ENCODE measurements at places on chromosomes 16 and 17.

DNA sequence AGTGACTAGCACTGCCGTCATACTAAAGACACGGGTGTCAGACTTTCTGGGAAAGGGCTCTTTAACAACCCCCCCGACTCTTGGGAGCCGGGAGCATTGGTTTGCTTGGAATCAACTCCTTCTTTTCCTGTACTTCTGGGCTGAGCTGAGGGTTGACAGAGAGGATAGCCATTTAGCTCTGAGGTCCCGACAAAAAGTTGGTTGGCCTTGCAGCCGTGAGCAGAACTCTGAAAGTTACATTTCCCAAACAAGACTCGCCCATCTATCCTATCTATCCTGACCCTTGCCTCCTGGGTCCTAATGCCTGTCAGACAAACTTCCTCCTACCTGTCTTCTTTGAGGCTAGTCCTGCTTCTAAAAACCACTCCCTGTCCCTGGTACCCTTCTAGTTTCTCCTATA, 460.8 kb upstream of the TOM1L1 start:
- no peak for DNase-seq

DNA sequence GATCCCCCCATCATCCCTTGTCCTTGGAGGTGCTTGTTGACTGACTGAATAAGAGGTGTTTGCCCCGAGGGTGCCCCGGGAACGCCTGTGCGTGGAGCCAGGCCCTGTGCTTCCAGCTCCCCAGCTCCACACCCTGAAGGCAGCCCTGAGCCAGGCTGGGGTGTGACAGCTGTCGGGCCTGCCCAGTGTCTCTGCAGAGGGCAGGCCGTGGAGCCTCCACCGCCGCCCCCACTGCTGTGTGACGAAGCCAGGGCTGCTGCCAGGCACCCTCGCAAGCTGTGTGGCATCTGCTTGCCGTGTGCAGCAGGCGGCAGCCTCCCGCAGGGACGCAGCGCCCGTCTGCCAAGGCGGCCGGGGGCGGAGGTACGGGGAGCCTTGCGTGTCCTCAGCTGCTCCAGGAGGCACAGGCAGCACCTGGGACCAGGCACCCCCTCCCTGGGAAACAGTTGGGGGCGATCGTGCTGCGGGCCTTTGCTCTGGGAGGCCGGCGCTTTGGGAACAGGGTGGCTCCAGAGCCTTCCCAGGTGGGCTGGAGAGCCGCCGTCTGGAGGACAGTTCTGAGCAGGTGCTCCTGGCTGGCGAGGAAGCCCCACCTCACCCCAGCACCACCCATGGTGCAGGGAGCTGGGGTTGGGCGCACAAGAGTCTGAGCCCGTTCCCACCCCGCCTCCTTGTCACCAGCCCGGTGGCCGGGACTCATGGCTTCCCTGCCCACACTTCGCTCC, 26.6 kb downstream of the GSE1 start:
- no peak for DNase-seq

DNA sequence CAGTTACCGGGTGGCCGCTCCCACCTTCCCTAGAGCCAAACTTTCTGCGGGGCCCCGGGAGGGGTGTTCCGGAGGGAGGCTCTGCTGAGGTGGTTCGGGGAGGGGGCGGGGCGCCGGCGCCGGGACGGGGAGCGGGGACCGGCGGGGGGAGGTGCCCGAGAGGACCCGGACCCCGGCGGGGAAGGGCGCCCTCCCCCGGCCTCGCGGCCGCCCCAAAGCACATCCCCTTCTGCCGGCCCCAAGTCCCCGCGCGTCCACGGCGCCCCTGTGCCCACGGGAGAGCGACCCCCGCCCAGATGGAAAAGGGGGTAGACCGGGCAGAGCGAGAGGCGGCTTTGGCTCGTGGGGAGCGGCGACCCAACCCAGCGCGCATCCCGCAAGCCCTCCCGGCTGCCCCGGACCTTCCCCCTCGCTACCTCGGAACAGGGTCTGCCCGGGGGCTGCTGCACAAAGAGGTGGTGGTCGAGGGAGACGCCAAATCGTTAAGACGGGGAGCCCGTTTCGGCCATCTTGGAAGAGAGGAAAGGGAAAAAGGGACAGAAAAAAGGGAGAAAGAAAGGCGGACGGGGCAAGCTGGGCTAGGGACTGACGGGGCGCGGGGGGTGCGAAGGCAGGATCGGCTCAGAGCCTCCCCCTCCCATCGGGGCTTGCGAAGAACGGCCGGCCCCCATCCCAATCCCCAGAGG, 530 bp downstream of the PCGF2 start:
- DNase-seq, result no peak

DNA sequence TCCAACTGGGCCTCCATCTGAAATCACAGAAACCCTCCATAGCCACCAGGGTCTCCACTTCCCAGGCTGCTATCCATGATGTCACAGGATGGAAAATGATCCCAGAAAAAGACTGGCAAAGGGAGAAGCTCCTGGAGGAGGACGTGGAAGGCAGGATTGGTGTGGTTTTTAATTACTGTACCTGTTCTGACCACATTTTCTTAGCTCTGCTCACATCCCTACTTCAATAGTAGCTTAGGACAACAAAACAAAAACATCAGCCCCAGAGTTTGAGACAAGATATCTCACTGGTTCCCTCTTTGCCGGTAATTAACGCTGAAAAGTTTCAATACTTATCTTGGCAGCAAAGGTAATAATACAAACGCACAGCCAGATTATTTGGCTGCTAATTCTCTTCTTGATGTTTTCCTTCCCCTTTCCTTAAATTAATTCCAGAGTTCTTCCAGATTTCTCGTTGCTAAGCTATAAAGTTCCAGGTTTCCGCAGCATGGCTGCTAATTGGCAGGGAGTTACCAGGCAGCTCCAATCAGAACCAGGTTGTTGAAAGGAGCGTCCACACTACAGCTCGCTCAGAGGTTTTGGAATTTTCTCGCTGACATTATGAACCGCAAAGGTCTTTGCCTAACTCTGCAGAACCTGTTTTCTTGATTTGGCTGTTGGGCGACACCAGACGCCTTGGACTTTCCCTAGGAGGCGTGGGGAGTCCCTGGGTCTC, 263.4 kb downstream of the MRTFB start:
- no peak for DNase-seq

DNA sequence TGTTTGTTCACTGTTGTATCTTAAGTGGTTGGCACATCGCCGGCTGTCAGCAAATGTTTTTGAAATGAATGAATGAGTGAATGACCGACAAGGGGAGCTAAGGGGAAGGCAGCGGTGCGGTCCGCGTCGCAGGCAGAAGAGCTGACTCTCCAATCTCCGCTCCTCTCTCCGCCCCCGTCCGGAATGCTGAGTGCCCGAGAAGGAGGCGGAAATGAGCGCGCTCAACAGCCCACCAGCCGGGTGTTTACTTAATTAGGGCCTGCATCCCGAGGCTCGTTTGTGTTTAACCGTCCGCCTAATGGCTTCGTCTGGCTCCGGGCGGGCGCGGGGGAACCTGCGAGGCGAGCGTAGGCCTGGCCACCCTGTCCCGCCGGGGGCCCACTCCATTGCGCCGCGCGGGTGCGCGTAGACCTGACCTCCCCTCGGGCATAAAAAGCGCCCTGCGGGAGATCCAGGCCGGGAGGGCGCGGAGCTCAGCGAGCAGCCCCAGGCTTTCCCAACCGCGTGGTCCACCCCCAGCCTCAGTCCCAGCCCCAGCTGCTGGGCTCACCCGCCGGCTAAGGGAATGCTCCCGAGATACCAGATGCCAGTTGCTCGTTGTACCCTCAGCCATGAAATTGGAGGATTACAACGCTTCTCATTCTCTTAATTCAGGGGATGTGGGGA, 2.5 kb upstream of the CDH3 start:
- no peak for DNase-seq

DNA sequence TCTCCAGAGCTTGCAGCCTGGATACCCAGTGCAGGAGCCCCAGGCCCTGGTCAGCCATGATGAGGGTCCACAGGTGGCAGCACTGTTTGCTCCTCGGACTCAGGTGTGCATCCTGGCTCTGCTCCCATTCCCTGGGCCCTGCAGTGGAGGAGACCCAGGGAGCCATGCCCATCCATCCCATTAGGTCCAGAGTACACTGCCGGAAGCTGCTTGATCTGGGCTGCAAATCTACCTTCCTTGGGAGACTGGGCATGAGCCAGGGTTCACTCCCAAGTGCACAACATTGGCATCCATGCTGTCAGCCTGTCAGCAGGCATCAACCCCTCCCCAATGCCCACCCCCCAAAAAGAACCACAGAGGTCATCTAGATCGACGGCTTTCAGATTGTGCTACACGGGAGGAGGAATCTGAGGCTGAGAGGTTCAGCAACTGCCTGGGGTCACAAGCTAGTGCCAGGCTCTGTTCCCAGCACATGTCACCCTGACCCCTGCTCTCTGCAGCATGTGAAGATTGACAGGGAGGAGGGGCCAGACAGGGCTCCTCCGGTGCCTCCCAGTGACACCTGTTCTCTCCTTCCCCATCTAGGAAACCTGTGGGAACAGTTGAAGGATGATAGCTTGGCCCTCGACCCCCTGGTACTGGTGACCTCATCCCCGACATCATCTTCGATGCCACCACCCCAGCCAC, 15.7 kb downstream of the UNC119 start:
- DNase-seq, result no peak

- DNase-seq, result no peak
Observed at GRCh38 chr16:72409423-72409822, 237.5 kb upstream of the PMFBP1 start.

DNA sequence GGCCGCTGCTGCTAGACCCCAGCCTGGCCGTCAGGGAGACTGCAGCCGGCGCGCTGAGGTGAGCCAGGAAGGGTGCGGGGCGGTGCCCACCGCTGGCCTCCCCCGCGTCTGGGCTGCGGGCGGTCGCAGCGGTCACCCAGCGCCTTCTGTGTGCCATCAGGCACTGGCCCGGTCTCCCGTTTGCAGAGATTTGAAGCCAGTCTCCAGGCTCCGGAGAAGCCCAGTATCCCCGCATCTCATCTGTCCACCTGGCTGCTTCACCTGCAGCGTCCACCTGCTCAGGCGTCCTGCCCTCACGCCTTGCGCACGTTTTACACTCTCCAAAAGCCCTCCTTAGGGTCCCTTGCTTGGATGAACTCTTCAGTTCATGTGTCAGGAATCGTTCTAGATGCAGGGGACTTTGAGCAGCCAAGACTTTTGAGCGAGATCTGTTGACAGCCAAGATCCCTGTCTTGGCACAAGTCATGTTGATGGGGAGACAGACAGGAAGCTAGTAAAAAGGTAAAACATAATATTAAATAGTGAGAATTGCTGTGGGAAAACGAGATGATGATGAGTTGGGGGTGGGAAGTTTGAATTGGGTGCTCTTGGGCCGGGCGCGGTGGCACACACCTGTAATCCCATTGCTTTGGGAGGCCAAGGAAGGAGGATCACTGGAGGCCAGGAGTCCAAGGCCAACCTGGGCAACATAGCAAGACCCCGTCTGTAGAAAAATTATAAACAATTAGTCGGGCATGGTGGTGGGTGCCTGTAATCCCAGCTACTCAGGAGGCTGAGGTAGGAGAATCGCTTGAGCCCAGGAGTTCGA, 916 bp downstream of the HEATR3 start:
- no peak for DNase-seq

- DNase-seq, result peak; percentile 75
Observed at GRCh38 chr16:31138621-31139578, 3.4 kb upstream of the PRSS8 start.

- no peak for DNase-seq
Observed at GRCh38 chr16:1335996-1336395, 2.6 kb downstream of the BAIAP3 start.

- no peak for DNase-seq
Observed at GRCh38 chr16:23835390-23836077, at the start of gene PRKCB. TSS of gene PRKCB (plus strand) at chr16:23835983.

DNA sequence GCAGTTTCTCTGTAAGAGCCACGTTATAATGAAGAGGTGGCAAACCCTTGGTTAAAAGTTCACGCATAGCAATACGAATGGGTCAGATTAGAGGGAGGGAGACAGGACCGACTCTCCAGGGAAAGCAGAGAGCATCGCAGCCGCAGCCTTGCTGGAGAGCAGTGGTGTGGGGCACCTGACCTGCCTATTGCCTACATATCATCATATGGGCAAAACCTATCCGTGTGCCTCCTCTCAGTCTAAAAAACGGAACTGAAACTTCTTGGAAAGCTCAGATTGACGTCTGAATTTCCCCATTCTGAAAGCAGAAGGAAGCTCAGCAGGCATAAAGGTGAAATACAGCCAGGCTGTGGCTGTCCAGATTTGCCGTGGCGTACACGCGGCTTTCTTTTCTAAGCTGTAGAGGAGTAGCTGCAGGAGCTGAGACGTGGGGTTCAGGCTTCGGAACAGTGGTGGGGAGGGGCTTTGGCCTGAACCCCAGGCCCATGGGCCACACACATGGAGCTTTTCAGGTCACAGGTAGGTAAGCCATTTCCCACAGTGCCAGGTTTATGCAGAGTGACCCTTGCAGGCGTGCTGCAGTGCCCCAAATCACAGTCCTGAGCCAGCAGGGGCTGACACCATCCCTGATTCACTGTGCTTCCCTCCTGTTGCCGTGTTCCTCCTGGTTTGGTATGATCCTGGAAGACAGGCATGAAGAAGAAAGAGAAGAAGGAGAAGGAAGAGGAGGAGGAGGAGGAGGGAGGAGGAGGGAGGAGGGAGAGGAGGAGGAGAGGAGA, 41.6 kb upstream of the TNRC6C start:
- DNase-seq, result no peak

DNA sequence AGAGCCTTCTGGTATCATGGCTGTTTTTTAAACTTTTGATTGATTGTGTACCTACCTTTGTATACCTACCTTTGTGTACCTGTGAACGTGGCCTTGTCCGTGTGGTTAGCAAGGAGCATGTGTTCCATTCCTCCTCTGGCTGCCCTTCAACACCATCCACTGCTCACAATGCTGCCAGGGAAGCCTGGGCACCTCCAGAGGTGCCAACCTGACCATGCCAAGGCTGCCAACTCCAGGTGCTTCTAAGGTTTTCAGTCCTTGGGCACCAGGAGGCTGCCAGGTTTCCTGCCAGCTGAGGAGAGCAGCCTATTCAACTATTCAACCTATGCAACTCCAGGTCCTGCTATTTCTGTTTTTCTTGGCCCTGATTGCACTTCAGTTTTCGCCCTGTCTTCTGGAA, 17.6 kb upstream of the ARL4D start:
- DNase-seq, result no peak

DNA sequence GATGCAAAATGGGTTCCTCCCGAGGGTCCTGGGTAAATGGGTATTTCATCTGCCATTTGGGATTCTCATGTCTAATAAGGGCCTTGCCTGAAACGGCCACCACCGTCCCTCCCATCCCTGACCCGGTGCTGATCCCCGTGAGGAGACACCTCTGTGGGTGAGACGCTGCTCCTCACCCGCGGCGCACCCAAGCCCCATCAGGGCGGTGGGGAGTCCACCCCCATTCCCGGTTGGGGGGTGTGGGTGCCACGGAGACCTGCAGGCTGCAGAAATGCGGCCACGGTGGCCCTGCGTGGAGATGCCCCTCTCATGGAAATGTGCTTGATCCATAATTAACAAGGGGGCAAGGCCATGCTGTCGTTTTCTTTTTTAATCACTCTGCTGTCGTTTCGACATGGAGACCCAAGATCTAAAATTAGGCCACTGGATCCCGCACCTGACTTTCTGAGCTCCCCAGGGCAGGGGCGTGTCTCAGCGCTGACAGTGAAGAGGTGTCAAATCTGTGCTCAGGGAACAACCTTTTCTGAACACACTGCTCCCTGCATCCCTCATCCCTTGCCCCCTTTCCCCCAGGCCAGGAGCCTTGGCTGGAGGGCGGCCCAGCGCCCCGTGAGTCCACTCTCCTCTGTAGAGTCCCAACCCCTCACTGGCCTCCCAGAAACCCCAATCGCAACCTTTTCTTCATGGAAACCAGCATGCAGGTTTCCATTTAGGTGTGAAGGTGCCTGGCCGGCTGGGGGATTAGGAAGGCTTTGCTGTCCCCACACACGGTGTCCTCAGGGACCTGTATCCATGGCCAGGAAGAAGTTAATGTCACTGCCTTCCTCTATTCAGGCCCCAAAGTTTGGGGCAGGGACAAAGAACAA, 38.9 kb downstream of the PEMT start:
- DNase-seq, result no peak

- no peak for DNase-seq
Observed at GRCh38 chr17:70956726-70957125, 787.4 kb downstream of the KCNJ2 start.

Measured in HS-27A (cell line).